ENCODE measurements at places on chromosomes 7 and 10.

DNA sequence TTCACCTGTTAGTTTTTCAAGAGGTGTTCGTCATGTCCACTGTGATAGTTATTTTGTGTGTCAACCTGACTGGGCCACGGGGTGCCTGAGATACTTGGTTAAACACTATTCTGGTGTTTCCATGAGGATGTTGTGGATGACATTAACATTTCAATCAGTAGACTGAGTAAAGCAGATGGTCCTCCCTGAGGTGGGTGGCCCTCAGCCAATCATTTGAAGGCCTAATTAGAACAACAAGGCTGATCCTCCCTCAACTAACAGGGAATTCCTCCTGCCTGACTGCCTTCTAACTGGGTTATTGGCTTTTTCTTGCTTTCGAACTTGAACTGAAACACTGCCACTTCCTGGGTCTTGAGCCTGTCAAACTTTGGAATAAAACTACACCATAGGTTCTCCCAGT lies 75.8 kb downstream of the ENO4 start:
- no peak for DNase-seq

DNA sequence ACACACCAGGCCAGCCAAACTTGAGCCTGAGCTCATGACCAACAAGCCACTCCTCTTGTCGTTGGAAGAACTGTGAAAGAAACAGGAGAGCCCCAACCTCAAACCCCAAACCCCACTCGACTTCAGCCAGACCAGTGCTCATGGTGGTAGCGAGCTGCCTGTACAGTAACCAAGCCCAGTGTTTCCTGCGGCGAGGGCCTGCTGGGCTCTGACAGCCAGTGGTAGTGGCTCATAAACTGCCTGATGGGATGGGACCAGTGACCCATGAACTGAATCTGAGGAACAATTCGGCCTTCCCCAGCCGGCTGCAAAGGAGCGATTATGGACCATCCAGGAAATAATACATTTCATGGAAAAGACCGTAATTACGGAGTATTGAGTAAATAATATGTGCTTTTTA lies 191.9 kb downstream of the RPS24 start:
- DNase-seq: no peak

DNA sequence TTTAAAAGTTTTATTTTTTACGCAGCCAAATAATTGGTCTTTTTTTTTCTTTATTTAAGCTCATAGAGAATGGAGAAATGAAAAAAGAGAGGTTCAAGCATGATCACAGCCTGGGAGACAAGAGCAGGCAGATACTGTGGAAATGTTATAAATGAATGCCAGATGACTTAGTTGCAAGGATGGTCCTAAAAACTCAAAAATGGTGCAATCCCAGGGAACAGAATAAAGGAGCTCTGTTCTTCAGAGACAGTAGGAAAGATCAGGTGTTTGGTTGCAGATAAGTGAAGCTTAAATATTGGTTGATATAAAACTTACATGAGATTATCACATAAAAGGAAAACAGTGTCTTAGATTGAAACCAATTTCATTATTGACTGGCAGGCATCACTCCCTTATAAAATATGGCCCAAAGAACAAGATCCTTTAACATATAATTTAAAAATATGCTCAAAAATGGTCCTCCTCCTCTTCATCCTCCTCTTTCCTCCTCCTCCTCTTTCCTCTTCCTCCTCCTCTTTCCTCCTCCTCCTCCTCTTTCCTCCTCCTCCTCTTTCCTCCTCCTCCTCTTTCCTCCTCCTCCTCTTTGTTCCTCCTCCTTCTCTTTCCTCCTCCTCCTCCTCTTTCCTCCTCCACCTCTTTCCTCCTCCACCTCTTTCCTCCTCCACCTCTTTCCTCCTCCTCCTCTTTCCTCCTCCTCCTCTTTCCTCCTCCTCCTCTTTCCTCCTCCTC lies 18.6 kb downstream of the GNAT3 start:
- DNase-seq: no peak

GRCh38 chr10:63553473-63553872 lies 32.3 kb downstream of the REEP3 start:
- DNase-seq: no peak

- no peak for DNase-seq
These were observed 121.5 kb upstream of the SH2B2 start for GRCh38 chr7:102165136-102165535.

DNA sequence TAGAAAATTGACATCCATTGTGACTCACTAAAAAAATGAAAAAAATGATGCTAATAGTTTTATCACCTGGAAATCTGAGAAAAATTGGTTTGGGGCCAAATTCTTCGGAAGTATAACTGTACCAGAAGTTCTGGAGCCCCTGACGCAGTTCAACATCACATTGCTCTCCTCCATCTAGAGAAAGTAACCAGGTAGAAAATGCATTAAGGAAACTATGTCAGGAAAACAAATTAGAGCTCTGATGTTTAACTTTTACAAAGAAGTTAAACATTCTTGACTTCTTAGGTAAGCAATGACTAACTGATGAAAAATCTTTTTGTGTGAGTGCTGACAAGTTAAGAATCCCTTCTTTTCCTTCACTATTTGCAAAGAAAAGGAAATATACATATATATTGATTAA lies 61.1 kb upstream of the TMEM196 start:
- no peak for DNase-seq

DNA sequence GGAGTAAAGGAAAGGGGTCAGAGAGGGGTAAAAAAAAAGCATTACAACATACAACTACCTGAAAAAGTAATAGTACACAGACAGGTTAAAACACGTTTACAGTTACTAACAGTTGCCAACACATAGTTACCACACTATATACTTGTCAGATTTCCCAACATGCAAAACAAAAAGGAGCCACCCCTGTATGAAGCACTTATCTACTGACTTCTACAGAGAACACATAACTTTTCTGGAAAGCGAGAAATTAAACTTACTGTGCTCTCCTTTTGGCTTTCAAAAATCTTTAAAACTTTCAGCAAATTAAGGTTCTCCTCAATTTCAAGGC lies 2.1 kb downstream of the ABI1 start:
- DNase-seq: no peak

DNA sequence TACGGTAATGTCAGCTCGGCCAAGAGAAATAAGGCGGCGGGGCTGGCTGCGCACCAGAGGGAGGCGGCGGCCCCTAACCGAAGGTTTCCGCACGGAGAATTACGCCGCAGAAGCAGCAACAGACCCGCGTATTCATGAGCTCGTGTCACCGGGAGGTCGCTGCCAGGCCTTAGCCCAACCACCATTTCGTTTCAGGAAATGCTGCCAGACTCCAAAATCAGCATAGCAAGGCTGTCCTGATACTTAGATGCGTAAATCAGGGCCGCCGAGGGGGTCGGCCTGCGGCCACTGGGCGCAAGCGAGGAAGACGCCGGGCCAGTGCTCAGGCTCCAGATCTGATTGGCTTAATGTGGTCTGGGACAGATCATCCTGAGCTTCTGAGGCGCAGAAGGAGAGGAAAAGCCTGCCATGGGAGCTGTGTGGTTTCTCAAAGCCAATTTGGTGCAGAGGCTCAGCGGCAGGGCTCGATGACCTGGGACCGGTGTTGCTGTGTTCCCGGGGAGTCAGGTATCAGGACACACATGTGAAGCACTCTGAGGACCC lies 247.9 kb downstream of the BAMBI start:
- DNase-seq: peak; percentile 94

GRCh38 chr7:42720012-42720411 lies 191.9 kb downstream of the C7orf25 start:
- no peak for DNase-seq

DNA sequence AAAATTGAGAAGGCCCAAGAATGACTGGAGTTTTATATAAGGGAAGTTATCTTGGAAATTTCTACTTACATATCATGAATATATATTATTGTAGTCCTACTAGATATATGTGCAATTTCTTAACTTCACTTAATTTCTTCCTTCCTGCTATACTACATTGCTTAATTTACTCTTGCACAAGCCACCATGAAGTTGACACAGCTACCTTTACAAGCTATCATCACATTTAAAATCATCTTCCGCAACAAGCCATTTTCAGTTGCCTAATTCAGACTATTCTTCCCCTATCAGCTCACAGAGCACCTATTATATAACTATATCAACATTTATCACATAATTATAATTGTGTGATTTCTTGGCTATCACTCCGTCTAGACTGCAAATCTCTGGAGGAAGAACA lies 418.4 kb downstream of the PARD3 start:
- DNase-seq: no peak

GRCh38 chr7:19665399-19666008 lies 43.3 kb downstream of the POLR1F start:
- DNase-seq: no peak

GRCh38 chr10:129799942-129800341 lies 164.1 kb downstream of the EBF3 start:
- no peak for DNase-seq

GRCh38 chr7:17185690-17186070 lies 112.8 kb upstream of the AHR start:
- DNase-seq: no peak

DNA sequence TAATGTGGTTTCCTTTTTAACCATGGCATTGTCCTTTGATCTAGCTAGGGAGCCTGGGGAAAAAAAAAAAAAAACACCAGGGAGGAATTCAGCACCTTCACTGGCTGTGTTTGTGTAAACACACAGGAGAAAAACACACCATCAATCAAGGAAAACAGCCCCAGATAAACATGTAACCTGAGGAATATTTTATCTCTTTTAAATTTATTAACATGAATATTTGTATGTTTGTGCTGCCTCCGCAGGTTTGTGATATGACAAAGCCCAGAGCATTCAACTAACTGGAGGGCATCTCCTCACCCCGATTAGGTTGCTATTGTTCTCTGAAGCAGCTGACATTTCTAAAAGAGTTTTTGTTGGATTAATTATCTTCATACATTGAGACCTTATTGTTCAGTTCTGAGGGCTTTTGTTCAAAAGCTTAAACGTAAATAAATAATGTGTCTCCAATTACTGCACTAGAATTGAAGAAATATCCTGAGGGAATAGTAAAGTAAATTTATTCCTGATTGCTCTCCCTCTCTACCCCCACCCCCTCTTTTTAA lies 89.4 kb upstream of the SEMA3E start:
- DNase-seq: peak; percentile 20

DNA sequence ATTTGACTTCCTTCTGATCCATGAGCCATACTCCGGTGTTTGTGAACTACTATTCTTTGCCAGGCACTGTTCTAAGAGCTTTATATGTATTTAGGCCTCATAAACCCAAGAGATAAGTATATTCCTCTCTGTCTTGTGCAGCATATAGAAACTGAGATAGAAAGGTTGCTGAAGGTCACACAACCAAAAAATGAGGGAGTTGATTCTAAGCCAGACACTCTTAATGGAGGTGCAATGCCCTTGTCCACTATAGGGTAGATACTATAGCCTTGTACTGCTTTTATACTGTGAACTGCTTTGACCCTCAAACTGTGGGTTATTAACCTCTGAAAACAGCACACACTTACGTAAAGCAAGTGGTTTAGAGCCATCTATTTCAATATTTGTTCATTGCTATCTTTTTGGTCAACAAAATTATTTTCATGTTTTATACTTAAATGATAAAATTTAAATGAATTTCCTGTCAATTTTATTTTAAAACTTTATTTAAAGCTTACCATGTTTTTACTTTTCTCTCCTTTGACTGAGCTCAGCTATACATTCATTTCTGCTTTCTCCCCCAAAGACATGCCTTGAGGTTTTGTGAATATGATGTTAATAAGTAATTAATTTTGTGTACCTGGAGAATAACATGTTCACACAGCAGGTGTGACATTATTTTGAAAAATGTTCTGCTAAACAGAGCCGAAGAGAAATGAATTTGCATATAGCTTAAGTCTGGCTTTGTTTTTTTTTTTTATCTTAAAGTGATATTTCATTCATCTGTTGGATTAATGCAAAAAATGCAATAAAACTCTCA lies 687.3 kb downstream of the DNAJB9 start:
- no peak for DNase-seq

- no peak for DNase-seq
These were observed 15.0 kb downstream of the CLRN3 start for GRCh38 chr10:127877699-127878098.

GRCh38 chr10:29257106-29257783 lies 31.6 kb upstream of the LYZL1 start:
- peak; percentile 56 for DNase-seq

DNA sequence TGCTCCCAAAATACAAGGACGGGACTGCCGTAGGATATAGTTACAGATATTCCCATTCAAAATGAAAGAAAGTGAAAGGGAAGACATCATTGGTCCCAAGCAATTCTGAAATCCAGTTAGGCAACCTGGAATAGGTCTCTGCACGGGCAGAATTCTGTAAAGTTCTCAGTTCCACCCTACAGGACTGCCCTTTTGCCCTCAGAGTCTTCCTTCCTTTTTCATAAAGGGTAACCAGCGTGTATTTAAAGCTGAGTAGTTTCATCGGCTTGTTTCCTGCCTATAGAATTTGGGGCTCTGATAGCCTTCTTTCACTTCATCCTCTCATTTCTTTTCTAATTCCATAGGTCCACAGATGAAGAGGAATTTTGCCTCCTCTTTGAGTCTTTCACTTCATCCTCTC lies 20.0 kb downstream of the COPG2 start:
- no peak for DNase-seq

GRCh38 chr10:11110539-11110938 lies 92.9 kb downstream of the CELF2 start:
- no peak for DNase-seq

- DNase-seq: no peak
These were observed 25.3 kb downstream of the FKBP6 start for GRCh38 chr7:73353243-73353642.

GRCh38 chr10:78751716-78752115 lies 317.1 kb upstream of the ZMIZ1 start:
- no peak for DNase-seq

- no peak for DNase-seq
These were observed 11.1 kb upstream of the ZMIZ1 start for GRCh38 chr10:79057481-79058275.

DNA sequence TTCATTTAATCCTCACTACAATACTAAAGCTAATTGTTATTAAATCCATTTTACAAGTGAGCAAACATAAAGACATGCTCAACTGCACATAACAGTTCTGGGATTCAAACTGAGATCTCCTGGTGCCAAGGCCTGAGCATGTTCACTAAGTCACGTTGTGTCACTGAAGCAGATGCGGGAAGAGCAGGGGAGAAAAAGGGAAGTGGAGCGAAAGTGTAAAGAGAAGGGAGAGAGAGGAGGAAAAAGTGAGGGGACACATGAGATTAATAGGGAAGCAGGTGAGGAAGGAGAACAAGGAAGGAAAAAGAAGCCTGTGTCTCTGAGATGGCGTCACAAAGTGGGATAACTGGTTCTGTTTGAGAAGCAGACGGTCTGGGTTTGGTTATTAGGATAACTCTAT lies 38.9 kb upstream of the KAT6B start:
- DNase-seq: no peak

GRCh38 chr7:133543657-133544056 lies 290.8 kb downstream of the EXOC4 start:
- no peak for DNase-seq

- no peak for DNase-seq
These were observed 421.7 kb upstream of the CHRM2 start for GRCh38 chr7:136446751-136447150.
